ENCODE measurements at places on chromosomes 11 and 22.

DNA sequence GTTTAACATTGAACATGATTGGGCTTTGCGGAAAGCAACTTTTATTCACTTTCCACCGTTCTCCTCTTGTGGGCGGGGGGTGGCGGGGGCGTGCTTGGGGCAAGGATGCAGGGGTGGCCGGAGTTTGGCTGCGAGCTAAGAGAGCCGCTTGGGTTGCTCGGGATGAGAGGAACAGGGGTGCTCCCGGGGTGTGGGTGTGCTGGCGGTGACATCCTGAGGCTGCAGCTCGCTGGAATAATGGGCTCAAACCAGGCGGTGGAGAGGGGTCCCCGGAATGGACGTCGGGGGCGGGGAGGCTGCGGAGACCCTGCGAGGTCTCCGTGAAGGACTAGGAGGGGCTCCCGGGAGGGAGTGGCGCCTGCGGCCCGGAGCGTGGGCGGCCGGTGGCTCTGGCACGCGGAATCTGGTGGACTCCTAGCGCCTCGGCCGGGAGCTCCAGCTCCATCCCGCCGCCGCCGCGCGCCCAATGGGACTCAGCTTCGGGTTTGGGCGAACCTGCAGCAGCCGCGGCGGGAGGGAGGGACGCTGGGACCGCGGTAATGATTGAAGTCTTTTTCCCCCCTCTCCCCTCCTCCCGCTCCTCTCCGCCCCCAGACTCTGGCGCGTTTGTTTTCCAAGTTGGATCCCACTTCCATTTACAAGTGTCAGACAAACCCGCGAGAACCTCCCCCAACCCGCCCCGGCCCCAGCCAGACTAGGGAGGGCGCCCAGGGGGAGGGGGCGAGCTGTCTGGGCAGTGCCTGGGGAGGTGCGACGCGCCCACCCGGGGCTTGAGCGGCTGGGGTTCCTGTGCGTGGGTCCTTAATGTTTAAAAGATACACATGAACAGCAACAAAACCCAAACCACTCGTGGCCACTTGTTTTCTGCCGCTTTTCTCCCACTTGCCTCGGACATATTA is 2.0 kb downstream of the FAT3 start:
- DNase-seq: peak; percentile 6

GRCh38 chr22:50485221-50486131 is 1.2 kb upstream of the MIOX start:
- no peak for DNase-seq

- no peak for DNase-seq
Observed at GRCh38 chr11:126346586-126346940, 8.9 kb upstream of the ST3GAL4 start.

GRCh38 chr11:12207384-12208150 is 97.2 kb downstream of the MICAL2 start:
- no peak for DNase-seq

DNA sequence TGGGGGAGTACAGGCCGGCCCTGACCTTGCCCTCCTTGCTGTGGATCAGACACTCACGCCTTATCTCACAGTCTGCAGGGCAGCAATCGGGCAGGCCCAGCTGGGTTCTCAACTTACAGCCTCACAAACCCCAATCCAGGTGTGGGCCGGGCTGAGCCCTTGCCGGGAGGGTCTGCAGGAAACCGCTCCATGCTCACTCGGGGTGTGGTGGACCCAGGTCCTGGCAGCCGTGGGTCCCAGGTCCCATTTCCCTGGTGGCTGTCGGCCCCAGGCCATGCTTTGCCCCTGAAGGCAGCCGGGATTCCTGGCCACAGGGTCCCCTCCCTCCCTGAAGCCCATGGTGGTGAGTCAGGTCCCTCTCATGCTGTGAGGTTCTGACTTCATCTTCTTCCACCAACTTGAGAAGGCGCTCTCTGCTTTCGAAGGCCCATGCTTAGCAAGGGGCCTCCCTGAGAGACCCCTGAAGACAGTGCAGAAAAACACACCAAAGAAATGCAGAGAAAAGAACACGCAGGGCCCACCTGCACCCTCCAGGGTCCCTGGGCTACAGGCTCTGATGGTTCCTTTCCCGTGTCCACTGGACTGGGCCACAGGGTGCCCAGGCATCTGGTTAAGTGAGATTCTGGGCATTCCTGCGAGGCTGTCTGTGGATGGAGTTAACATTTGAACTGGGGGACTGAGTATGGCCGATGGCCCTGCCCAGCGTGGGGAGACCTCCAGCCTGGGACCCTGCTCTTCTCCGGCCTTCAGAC is 588.2 kb downstream of the BRD1 start:
- DNase-seq: no peak

- no peak for DNase-seq
Observed at GRCh38 chr11:7202412-7202811, 49.3 kb upstream of the SYT9 start.

DNA sequence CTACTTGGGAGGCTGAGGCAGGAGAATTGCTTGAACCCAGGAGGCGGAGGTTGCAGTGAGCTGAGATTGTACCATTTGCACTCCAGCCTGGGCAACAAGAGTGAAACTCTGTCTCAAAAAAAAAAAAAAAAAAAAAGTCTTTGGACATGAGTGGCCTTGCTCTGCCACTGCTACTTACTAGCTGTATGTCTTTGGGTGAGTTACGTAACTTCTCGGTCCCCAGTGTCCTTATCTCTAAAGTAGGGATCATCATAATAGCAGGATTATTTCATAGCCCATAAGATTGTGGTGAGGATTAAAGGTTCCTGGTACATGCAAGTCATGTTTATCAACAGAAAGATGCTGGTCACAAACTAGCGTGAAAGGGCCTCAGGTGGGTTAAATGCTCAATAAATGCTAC is 53.9 kb upstream of the HEPHL1 start:
- no peak for DNase-seq

DNA sequence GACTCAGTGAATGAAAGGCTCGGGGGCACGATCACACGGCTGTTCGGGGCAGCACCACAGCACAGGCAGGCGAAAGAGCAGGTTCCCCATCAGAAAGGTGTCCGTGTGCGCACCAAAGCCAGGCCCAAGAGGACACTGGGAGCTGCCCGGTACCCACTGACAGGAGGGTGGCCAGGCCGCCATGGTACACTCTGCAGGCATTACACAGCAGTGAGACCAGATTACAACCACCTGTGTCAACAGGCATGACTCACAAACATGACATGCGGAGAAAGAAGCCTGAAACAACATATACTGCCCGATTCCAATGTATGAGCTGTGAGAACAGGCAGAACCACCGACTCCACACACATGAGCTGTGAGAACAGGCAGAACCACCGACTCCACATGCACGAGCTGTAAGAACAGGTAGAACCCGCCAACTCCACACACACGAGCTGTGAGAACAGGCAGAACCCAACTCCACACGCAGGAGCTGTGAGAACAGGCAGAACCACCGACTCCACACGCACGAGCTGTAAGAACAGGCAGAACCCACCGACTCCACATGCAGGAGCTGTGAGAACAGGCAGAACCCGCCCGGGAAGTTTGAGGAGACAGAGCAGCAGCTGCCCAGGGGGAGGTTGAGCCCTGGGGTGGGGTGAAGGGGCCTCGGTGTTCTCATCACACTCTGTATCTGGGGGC is 32.6 kb downstream of the KIAA0930 start:
- DNase-seq: no peak

DNA sequence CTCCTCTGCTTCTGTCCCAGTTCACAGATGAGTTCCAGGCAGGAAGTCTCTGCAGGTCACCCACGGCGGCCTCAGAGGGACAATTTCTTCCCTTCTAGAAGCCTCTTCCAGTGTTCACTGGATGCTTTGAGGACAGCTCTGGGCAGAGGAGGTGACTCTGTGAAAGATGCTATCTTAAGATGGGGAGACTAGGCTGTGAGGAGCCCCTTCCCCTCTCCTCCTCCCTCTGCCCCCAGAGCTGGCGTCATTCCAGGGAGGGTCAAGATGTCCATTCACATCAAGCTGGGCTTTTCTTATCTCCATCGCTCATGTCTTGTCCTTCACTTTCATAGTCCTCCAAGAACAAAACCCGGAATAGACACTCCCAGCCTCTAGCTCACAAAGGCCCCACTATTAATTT is 3.3 kb downstream of the APLNR start:
- no peak for DNase-seq

DNA sequence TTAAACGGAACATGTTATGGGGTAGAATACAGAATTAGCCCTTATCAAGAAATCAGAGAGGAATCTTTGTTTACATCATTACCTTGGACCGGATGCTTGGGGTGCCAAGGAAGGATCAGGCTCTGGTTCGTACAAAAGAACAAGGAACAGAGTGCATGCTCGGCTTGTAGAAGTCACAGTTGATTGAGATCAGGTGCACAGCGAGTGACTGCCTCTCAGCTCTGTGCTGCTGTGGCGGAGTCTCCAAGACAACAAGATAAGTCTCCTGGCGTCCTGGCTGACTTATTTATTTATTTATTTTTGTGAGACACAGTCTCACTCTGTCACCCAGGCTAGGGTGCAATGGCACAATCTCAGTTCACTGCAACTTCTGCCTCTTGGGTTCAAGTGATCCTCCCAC is 31.8 kb downstream of the GLB1L2 start:
- DNase-seq: no peak

GRCh38 chr11:35210876-35211546 is 72.0 kb downstream of the CD44 start:
- no peak for DNase-seq

DNA sequence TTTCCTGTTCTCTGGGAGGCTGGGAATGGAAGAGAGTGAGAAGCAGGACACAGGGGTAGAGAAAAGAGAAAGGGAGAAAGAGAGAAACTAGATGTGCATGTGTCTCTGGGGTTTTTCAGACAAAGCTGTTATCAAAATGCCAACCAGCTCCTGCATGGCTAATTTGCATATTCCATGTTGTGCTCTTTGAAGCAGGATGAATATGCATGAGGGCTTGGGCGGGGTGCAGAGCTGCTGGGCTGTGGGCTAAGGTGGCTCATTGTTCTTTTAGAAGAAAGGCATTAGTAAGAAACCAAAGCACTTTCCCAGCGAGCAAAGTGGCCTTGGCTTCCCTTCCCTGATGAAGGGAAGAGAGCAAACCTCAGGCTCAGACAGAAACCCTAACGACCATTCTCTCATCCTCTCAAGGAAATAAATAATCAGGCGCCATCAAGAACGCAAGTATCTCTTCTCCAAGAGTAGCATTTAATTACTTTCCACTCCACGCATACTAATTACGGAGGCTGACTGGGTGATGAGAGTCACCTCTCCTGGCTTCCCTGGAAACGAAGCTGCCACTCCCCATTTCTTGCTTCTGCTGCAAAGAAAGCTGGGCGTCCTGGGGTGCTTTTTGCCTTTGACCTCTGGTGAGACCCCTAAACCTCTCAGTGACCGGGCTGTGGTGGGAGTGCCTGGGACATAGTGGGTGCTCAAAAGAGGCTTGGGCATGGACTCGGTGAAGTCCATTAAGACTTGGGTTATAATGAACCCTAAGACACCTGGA is 54.2 kb downstream of the FEZ1 start:
- no peak for DNase-seq

DNA sequence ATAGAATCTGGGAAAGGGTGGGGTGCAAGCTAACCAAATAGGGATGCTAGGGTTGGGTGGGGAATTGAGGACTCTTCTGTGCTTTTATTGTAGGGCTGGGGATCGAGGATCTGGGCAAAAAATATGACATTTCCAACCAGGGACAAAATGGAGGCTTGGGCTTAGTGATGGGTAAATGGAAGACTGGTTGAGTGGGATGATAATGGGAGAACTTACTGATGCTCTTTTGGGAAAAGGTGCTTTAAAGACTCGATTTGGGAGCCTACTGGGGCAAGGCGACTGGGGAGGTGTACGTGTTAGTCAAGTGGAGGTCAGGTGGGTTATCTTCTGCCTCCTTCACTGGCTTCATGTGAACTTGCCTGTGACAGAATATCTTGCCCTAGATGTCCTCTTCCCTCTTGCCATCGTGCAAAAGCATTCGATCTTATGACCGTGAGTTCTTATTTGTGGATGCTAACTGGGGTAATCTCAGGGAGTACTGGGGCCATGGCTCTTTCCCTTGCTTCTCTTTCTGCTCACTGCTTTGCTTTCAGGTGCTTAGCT is 10.4 kb upstream of the RBM4 start:
- no peak for DNase-seq

DNA sequence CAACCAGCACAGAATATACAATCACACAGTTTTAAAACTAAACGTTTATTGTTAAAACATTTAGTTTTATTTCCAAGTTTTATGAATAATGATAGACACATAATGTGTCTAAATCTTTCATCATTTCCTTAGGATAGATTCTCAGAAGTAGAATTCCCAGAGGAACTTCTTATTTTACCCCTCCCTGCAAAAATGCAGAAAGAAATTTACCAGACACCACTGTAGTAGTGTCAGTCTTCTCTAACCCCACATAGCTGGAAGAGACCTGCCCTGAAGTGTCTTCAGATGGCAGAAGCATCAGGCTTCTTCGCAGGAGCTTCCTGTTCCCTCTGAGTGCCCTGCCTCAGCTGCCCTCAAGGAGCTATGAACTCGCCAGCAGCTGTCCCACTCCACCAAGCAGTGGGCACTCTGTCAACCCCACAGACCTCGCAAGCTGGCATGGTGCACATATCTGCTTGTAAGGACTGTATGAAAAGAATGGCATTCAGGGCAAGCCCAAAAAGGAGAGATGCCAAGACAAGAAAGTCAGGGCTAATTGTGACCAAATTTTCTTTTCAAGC is 28.5 kb upstream of the PAK1 start:
- DNase-seq: no peak

- no peak for DNase-seq
Observed at GRCh38 chr11:100863080-100863581, 176.0 kb downstream of the ARHGAP42 start.

DNA sequence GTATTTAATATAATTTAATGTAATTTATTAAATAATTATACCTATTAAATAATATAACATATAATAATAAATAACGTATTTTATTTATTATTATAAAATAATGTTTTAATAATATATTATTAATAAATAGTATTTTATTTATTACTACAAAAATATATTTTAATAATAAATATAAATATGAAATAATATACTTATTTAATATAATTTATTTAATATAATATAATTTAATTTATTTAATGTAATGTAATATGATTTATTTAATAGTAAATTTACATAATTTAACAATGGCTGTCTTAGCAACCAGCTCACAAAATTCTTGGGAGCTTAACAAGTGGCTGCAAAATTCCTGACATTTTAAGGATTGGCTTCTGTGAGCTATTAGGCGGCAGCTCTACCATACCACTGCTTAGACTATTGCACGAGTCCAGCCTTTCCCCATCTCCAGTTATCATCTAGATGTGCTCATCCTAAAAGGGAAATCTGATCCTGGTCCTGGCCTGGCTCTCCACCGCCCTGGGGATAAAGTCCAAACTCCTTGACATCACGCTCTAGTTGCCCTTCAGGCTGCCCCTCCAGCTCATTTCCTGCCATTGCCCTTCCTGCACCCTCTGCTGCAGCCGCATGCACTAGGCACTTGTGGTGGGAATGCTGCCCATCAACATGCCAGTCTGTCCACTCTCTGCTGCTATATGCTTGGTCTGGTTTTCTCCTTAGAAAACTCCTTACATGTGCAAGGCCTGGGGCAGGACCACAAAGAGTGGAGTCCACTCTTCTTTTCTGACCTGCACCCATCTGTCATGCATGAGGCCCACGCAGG is 9.8 kb downstream of the MMP20 start:
- DNase-seq: no peak

GRCh38 chr11:94649254-94649653 is 82.1 kb downstream of the PIWIL4 start:
- DNase-seq: no peak
